ENCODE measurements at places on chromosomes 2 and 18. TPM values are rescaled to one million over a fixed set of nuclear protein-coding genes. Genes with fewer than 3 reads are reported as not detected.

- no peak for DNase-seq
These were observed 101.0 kb downstream of the HS6ST1 start for GRCh38 chr2:128217671-128218070.

DNA sequence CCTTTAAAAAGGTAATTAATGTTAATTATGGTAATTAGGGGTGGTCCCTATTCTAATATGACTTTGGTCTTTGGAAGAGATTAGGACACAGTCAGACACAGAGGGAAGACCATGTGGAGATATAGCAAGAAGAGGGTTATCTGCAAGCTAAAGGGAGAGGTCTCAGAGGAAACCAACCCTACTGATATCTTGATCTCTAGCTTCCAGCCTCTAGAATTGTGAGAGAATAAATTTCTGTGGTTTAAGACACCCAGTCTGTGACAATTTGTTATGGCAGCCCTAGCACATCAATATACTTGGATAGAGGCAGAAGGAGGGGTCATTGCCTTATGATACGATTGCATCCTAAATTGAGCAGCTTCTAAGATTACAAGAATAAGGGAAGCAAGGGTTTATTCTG is 21.3 kb upstream of the NT5C1B start:
- DNase-seq: no peak

GRCh38 chr18:12608301-12608700 is 49.6 kb downstream of the SPIRE1 start:
- no peak for DNase-seq

GRCh38 chr2:174449033-174449432 is 37.8 kb downstream of the GPR155 start:
- no peak for DNase-seq

DNA sequence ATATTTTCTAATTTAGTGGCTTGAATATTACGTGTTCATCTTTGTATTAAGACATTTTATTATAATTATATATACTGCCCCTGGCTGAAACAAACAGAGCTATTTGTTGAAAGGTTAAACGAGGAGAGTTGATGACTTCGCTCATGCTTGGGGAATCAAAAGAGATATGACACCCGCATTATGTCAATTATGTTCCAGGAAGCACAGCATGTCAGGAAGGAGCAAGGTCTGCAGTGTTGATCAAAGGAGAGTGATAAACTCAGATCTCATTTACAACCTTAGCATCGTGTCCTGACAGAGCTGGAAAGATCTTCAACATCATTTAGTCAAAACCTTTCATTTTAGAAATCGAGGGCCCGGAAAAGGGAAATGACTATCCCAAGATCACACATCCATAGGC is 510.1 kb downstream of the TDRD15 start:
- DNase-seq: no peak

GRCh38 chr2:136139631-136140030 is 21.7 kb upstream of the CXCR4 start:
- DNase-seq: no peak

The IL1B gene
- total RNA-seq: not detected

DNA sequence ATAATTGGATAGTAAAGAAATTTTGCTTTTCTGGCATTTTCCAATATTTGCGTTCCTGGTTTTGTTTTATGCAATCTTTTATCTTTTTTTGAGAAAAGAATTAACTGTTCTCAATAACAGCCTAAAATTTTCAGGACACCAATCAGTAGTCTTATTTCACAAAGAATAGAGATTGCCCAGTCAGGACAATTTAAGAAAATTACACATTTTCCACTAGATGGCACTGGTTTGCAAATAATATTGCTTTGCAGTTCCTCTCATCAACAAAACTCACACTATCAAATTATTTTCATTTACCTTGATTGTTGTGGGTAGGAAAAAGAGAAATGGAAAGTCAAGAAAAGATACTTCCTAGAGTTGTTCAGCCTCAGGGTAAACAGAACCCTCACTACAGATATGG is 2.4 kb upstream of the RBM45 start:
- DNase-seq: no peak
